EH (cell line): ENCODE measurements at places on chromosomes 3 and 15.
A peak's percentile ranks its signal among the peaks of the same experiment; 100 is the strongest.

GRCh38 chr3:134306320-134306719 lies 55.7 kb upstream of the RYK start:
- DNase-seq: no peak

- DNase-seq: no peak
These were observed 100.1 kb upstream of the SLC6A11 start for GRCh38 chr3:10715886-10716285.

- DNase-seq: no peak
These were observed at the start of gene HRG for GRCh38 chr3:186665625-186666188. Gene HRG (plus strand): TSS chr3:186666014. CDS start chr3:186666032, 18 bp downstream.

GRCh38 chr3:46561511-46561910 lies 4.6 kb downstream of the LRRC2 start:
- no peak for DNase-seq

DNA sequence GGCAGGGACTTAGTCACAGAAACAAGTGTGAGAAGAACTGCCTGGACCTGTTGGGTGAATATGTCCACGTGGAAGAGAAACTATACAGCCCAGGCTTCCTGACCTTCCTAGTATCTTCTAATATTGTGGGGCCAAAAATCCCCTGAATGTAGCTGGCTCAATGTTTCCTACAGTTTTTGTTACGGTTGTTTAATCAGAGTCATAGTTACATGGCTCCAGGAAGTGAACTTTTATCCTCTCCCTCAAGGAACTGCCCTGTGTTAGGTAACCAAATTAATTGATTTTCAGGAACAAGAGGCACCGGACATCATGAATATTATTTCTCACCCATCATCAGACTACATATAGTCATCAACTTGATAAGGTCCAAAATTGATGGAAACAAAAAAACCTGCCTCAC lies 59.0 kb downstream of the ANXA2 start:
- no peak for DNase-seq

- no peak for DNase-seq
These were observed 281.7 kb upstream of the COL8A1 start for GRCh38 chr3:99356696-99357095.

DNA sequence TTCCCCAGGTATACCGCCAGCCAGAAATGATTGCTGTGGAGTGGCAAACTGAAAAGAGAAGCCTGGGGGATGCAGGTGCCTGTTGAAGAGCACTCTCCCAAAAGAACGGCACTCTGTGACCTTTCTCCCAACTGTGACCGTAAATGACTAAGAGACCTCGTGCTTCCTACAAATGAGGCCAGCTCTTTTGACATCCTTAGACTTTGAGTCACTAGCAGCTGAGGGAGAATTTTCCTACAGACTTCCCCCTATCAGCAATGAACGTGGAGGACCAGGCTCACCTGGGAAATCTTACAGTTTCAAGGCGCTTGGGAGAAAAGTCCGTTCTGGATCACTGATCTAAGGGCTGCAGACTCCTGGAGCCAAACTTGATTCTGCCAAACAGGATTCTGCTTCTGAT lies 8.6 kb downstream of the AQP9 start:
- no peak for DNase-seq

DNA sequence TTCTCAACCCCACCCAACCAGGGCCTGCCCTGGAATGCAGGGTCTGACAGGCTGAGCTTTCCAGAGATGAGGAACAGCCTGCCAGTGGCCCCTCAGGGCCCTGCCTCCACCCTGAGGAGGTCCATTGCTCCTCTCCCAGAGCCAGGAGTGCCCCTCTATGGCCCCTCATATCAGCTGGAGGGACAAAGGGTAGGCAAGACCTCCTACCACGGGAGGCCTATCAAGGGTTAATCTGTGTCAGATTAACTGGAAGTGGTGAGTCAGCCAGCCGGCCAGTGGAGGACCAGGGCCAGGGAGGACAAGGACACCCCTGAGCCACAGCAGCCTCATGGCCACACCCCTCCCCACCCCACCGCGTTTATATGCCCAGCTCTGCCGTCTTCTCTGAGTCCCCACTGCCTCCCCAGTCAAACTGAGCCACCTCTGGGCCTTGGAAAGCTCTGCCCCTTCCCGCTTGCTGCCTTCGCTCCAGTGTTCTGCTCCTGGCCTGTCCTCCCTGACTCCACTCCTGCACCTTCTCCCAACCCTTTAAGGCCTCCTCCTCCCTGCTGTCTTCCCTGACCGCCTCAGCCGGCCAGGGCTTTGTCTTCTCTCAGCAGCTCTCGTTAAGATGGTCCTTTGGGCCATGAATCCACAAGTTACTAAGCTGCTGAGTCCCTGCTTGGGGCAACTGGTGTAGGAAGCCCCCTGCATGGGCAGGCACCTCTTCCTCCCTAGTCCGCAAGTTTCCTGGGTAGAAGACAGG lies 6.5 kb downstream of the CCDC33 start:
- peak; percentile 74 for DNase-seq

DNA sequence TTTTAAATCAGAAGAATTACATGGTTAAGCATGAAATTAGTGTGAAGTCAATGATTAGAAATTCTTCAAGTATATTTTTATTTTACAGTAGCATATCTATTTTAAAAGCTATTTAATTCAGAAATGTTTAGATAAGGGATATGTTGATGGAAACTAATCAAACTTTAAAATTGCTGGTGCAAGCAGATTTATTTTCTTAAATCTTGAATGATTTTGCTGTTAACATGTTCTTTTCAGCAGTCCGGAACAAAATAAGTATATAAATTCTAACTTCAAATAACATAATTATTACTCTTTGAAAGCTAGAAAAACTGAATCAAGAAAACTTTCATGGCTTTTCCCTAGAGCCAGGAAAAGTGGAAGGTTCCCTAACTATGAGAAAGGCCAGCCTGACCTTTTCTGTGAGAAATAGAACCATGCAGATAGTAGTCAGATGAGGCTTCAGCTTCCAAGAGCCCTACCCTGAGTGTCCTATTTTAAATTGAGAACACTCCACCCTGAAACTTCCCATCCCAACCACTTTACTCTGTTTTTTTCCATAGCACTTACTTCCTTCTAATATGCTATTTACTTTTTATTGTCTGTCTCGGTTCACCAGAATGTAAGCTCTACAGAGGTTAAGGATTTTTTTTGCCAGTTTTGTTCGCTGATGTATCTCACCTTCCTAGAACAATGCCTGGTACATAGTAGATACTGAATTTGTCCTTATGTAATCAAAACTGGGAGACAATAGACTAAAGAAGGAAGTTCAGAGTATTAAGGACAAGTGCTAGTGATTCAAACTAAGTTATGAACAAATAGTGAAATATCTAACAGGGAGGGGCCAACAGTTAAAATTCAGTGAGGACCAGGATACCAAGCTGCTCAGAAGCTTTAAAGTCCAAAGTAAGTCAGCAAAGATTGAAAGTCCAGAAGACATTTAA lies 66.8 kb downstream of the CD200R1L start:
- DNase-seq: peak; percentile 18

- DNase-seq: peak; percentile 63
These were observed 37.8 kb upstream of the USP3 start for GRCh38 chr15:63466378-63467192.

GRCh38 chr3:108488631-108489030 lies 21.8 kb downstream of the MYH15 start:
- peak; percentile 51 for DNase-seq

GRCh38 chr3:175807175-175807574 lies 948.0 kb downstream of the NAALADL2 start:
- DNase-seq: no peak

GRCh38 chr3:162337630-162338029 lies 841.0 kb downstream of the OTOL1 start:
- DNase-seq: peak; percentile 33

DNA sequence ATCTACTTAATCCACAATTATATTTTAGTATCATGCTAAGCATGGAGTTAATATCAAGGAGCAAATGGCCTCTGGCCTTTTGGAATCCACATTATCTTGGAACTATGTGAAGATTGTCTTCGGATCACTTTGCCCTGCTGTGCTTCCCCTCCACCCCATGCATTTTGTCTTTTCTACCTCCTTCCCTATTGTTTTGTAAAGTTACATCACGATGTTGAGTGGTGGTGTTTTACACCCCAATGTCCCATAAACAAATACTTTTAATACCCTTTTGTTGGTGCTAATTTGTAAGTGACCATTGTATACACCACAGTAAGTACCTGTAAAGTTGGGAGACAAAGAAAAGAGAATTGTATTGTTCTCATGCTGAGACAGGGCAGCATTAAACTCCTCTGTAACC lies 258.4 kb upstream of the ZNF717 start:
- DNase-seq: no peak

DNA sequence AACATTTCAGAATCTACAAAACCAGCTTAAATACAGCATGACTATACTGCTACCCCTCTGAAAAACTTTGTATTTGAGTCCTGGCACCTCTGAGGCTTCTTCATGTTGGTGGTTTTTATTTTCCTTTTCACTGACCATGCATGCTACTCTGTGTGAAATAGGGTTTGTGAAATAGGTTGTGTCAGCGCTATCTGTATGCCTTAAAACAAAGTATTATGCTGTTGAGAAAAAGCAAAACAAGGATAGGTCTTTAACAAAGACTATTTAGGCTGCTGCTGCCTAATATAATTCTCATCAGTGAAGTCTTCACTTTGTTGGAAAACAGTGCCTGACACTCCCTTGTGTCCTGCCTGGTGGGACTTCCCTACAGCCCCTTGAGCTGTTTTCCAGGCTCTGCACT lies 28.7 kb upstream of the TRAK1 start:
- no peak for DNase-seq

DNA sequence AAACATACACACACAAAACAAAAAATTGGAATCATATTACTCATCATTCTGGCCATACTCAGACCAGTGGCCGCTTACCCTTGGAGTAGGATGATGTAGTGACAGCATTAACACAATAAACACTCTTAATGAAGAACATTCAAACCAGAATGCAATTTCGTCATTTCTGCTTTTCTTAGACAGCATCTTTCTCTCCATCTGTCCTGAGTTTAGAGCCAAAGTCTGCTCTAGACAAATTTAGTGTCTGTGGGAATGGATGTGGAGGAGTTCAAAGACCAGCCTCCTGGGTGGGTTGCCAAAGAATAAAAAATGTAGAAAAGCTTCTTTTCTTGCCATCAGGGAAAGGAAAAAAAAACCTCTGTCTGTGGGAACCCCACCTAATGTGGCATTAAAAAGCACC lies 212.4 kb upstream of the POU1F1 start:
- peak; percentile 29 for DNase-seq
